Cortex of kidney (tissue), 1 donor: ENCODE measurements at places on chromosomes 16 and 17.

GRCh38 chr16:1557576-1557975 is 24.1 kb downstream of the TMEM204 start:
- no peak for DNase-seq

GRCh38 chr17:17710728-17711541 is 29.7 kb downstream of the RAI1 start:
- DNase-seq, result no peak

DNA sequence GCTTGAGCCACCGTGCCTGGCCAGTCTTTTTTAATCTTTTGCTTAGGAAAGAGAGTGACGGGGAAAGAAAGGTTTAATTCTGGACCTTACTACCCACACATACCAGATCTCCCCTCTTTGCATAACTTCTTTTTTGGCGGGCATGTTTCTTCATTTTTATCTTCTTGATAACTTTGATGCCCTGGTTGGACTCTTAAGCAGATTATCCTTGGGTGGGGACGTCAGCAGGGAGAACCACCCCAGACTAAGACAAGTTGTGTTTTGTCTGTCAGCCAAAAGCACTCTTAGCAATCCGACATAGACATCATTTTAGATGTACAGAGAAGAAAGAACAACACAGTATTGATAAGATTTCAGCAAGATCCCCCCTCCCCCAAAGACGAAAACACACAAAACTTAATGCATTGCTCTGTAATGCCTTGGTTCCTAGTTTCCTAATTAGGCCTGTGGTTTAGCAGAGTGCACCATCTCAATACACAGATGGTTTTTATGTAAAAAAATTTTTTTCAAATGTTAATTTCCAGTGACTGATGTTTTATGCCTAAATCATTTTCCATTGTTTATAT is 99.9 kb downstream of the MSI2 start:
- no peak for DNase-seq

GRCh38 chr16:68704232-68704867 is 32.7 kb upstream of the CDH1 start:
- no peak for DNase-seq

- no peak for DNase-seq
These were observed 24.3 kb downstream of the GOSR2 start for GRCh38 chr17:46947216-46947615.

DNA sequence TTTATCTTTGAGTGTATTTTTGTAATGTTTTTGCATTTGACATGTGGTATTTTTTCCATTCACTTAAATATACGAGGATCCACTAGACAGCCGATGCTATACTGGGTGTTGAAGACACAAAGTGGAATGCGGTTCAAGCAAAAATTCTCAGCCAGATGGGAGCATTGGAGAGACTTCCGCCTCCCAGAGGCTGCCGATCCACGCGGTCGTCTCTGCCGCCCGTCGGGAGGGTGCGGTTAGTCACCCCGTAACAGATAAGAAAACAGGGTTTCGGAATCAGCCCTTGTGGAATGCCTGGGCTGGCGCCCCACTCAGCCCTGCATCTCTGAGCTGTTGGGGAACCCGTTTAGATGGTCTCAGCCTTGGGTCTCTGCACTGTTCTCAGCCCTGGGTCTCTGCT is 7.3 kb downstream of the GSE1 start:
- no peak for DNase-seq

DNA sequence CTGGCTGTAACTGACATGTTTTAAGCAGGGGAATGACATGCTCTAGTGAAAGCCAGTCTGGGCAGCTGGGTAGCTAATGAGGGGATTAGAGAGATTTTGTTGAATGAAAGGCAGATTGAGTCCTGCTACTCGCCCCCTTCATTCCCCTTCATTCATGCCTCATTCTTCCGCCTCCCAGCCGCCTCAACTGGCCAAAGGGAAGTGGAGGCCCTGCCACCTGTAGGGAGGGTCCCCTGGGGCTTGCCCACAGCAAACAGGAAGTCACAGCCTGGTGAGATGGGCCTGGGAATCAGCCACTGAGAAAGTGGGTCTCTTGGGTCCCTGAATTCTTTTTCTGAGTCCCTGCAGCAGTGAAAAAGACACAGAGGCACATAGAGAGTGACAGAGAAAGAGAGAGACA is 1.1 kb upstream of the CD19 start:
- no peak for DNase-seq
